ENCODE measurements at places on chromosomes 5 and 9.

DNA sequence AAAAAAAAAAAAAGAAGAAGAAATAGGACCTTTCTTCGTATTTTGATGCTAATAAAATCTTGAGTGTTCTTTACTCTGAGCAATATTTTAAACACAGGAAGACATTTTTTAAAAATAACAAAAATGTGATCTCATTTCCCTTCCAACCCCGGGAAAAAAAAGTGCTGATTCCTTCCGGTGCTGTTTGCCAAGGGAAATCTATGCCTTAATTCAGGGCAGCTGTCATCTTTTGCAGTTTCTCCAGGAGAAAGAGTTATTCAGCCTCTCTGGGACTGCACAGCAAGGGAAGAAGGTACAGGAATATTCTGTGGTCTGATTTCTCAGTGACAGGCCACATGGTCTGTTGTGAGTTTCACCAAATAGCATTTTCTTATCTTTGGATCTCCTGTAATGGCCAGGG is 291.9 kb upstream of the IRX1 start:
- no peak for DNase-seq

DNA sequence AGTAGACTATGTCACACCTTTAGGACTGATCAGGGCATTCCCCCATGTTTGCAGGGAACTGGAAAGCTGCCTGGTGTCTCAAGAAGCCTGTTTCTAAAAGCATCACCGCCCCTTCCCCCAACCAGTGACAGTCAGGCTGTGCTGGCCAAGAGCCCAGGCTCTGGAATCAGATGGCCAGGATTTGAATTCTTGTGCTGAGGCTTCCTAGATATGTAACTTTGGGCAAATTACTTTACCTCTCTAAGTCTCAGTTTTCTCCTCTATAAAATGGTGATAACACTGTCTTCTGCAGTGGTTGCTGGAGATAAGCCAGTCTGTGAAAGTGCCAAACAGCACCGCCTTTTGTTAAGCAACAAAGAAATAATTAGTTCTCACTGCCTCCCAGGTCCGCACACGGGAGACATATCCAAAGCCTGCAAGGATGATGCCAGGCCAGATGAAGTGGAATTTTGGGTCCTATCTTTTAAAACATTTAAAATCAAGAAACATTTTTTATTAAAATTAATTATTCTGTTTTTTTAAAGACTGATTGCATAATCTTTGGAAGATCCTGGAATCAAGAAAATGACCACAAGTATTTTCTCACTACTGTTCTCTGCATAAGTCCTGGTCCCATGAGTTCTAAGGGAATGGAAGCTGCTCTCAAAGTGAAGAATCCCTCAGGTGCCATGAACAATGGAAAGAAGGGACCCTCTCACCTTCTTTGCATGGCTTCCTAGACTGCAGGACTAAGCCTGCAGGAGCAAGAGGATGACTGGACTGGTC is 13.9 kb downstream of the SLC31A2 start:
- DNase-seq, result no peak

DNA sequence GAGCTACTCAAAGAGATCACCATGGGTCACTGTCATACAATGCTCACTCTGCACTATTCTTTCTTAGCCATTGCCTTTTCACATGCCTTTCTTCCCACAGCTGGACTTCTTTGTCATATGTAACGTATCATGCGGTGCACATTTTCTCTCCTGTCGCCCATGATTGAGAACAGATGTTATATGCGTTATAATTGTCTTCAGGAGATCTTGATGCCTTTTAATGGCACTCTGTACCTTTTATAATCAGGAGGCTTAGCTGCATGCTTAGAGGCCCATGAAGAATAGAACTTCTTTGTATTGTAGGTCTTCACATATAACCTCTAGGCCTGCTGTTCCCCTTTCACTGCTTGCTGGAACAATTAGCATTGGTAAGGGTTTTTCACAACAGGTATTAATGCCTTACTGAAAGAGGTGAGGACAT is 436.1 kb downstream of the CDH10 start:
- DNase-seq, result no peak

- DNase-seq, result no peak
These were observed 36.7 kb downstream of the SLC27A6 start for GRCh38 chr5:129001841-129002526.

GRCh38 chr5:6772886-6773285 is 59.7 kb downstream of the TENT4A start:
- DNase-seq, result no peak

- no peak for DNase-seq
These were observed 24.4 kb downstream of the ERAP1 start for GRCh38 chr5:96783326-96783725.

GRCh38 chr5:20522905-20523482 is 535.0 kb upstream of the CDH18 start:
- DNase-seq, result no peak

GRCh38 chr5:153445875-153446579 is 44.4 kb upstream of the GRIA1 start:
- DNase-seq, result no peak

DNA sequence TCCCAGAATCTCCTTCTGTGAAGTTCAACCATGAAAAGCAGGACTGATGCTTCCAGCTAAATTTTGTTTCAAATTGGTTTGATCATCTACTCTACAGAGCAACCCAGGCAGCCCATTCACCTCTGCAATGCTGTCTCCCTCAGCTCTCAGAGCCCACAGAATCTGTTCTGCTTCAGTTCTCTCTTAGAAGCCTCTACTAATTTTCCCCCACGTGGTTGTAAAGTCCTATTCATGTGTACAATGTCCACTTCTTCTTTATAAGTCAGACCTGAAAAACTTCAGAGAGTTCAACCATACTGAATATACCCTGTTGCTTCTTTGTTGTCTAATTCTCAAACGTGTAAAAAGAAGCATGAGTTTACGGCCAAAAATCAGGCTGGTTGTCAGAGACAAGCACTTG is 21.3 kb upstream of the FAM13B start:
- DNase-seq, result no peak

GRCh38 chr9:112433499-112434392 is 52.9 kb upstream of the KIAA1958 start:
- no peak for DNase-seq

GRCh38 chr5:168039566-168040248 is 251.7 kb upstream of the WWC1 start:
- no peak for DNase-seq

DNA sequence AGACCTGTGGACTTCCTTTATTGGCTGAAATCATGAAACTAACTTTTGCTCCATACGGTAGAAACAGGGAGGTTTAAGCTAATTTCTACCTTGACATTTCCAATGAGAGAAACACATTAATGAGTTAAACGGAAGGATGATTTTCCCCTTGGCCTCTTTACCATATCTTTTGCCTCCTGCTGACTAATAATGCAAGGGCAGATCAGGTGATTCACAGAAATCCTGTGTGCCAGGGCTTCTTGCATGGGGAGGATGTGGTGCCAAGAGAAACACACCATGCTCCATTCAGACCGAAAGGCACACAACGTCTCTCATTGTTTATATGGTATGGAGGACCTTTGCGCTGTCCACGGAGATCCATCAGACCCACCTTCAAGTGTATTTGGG is 17.4 kb upstream of the PRLR start:
- no peak for DNase-seq

DNA sequence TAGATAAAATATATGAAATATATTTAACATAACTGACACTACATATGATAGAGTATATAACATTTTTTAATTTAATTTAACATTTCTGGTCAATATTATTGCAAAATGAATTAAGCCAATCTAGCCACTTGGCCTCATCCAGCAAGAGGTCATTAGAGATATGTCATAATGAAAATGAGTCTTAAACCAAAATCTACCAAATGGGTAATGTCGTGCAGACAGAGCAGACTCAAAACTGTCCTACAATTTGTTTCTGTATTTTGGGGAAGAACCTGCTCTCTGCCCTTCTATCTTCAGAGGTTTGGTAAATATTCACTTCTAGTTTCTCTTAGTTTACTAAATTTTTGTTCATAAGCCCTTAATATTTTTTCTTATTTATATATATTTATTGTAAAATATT is 61.4 kb downstream of the ARHGEF28 start:
- no peak for DNase-seq

- no peak for DNase-seq
These were observed 135.3 kb upstream of the DPYSL3 start for GRCh38 chr5:147645197-147645596.

- no peak for DNase-seq
These were observed 45.8 kb downstream of the SECISBP2 start for GRCh38 chr9:89363921-89364665.

DNA sequence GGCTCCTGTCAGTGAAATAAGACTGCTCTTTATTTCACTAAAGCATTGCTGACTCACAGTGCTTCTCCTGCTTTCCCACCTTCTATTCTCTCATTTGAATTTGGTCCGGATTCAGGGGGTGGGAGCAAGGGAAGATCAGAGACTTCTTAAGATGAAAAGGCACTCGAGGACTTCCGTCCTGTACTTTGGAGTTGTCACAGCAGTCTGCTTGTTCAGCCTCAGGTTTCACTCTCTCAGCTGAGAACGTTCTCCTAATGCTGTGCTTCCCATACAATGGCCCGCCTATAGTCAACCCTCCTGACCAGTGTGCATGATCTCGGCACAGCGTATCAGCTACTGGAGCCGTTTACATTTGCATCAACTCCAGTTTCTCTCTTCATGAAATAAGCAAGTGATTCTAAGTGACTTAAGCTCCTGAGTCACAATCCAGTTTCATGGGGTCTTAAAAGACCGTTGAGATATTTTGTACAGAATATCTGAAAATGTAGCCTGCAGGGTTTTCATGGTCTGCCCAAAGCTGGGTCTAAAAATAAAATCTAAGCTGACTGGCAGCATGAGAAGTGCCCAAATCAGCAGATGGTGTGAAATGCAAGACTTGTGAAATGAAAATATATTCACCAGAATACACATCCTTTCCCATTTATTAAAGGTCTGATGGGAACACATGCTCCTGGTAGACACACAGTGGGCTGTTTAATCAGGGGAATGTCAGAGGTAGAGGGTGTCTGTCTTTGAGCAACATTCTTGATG is 145.0 kb downstream of the ADCY2 start:
- DNase-seq, result no peak

- DNase-seq, result no peak
These were observed 34.9 kb upstream of the RPS23 start for GRCh38 chr5:82313016-82313415.

GRCh38 chr9:77794985-77795384 is 146.9 kb upstream of the GNA14 start:
- no peak for DNase-seq

GRCh38 chr9:107389617-107390071 is 99.9 kb downstream of the KLF4 start:
- no peak for DNase-seq

DNA sequence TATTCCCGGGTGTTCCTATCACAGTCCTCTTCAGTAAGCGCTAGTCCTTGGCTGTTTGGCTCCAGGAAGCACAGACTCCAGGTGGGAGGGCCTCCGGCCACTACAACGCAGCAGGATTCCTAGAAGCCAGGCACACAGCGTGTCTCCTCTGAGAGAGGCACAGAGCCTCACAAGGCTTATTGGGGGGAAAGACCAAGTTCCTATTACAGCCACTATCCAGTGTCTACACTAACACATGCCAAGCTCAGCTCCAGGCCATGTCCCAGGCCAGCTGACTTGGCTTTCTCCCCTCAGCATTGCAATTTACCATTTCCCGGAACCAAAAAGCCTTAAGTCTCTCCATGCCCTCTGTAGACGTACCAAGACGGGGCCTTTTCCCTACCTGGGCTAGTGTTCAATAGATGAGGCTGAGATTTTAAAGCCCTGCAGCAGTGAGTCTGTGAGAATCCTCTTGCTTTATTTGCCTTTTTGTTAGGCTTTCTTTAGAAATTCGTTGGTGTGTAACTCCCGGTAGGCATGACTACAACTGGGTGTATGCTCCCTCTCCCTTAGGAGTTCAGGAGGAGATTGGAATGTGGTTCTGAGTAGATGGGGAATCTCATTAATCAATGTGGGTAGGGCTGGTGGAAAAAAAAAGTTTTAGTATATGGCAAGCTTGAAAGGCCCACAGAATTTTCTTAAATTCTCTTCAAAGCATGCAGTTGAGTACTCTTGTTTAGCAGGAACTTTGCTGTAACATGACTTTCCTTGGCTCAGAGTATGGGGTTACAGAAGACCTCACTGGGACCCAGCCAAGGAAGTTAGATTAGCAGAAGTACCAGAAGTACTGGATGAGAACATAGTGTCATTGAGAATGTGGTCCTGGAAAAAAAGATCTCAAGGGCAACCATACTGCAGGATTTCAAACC is 84.3 kb upstream of the SLC1A3 start:
- no peak for DNase-seq

- DNase-seq, result no peak
These were observed 3.4 kb downstream of the HAND1 start for GRCh38 chr5:154474396-154475334.

DNA sequence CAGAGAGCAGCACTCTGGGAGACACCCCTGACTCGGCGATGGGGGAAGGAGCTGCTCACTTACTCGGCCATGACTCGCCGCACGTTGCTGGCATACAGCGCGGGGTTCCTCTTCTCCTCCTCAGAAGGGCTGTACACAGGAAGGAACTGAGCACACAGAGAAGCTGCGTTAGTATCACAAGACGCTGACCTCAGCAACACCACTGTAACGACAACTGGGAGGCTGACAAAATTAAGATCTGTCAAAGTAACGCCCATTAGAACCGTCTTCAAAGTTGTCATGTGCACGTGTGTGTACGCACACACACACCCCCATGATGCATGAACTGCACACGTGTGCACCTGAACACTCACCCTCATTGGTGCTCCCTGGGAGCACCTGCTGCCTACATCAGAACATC is 32.1 kb upstream of the SLC6A3 start:
- DNase-seq, result no peak

DNA sequence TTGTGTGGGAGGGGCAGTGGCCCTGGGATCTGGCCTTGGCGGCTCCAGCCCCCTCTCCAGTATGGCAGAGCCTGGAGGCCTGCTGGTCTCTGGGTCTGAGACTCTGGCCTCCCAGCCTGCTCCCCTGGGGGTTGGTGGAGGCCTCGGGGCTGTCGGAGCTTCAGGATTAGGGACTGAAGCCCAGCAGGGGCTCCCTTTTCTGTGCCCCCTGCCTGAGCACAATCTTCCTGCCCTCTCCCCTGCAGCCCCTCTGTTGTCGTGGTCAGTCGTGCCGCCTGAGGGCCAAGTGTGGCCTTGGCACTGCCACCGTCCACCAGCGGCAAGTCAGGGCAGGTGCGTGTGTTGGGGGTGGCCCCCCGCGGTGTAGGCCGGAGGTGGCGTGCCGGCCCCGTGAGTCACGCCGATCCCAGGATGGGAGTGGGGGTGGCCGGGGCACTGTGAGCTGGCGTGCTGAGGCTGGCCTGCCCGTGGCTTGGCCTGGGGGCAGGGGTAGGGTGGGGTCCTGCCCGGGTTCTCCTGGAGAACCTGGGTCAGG is 53.6 kb downstream of the RXRA start:
- DNase-seq, result no peak

- DNase-seq, result no peak
These were observed 617.2 kb downstream of the PDE4D start for GRCh38 chr5:59276325-59276675.
